ENCODE measurements at places on chromosomes 6 and 20. TPM values are rescaled to one million over a fixed set of nuclear protein-coding genes. Genes with fewer than 3 reads are reported as not detected.

RIMS4 gene
- not detected for total RNA-seq

TMEM74B gene
- 1.1 TPM for total RNA-seq

CDSN gene
- not detected for total RNA-seq

PNPLA1 gene
- 0.49 TPM for total RNA-seq
